ENCODE measurements at places on chromosomes 1 and 21.
A peak's percentile ranks its signal among the peaks of the same experiment; 100 is the strongest.

DNA sequence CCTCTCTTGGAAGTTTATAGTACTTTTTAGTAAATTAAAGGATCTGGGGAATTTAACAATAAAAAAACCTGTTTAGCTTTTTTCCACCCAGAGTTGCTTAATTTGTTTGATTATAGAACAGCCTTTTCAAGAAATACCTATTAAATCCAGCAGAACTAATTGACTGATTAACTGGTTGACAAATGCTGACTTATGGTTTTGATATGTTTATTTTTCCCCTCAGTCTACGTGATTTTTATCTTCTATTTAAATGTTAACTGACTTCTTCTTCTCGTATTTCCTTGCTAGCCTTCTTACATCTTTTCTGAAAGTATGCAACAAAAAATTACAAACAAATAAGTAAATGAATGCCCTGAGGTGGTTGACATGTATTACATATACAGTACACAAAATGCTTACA lies 302.9 kb upstream of the SPAG17 start:
- DNase-seq = no peak

DNA sequence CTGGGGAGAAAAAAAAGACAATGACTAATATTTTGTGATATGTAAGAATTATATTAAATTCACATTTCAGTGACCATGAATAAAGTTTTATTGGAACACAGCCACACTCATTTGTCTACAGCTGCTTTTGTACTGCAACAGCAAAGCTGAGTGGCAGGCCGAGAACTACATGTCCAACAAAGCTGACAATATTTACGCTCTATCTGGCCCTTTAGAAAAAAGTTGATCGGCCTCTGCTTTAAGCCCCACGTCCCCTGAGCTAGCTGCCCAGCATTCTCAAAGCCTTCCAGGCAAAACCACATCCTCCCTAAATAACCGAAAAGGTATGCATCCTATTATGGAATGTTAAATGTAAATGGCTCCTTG lies 8.6 kb downstream of the SLC2A1 start:
- DNase-seq = no peak

DNA sequence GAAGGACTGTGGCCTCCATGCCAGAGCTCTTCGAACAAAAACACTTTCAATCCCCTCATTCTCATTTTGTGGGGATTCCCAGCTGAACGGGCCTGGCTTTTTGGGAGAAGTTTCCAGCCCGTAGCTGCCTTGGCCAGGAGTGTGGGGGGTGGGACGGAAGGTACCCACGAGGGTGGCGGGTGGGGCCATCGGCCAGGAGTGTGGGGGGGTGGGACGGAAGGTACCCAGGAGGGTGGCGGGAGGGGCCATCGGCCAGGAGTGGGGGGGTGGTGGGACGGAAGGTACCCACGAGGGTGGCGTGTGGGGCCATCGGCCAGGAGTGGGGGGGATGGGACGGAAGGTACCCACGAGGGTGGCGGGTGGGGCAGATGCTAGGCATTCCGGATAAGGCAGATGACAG lies 71.7 kb upstream of the ZBTB18 start:
- no peak for DNase-seq

GRCh38 chr1:22975694-22976093 lies 3.0 kb upstream of the LACTBL1 start:
- no peak for DNase-seq

- no peak for DNase-seq
These were observed 11.9 kb downstream of the EXTL2 start for GRCh38 chr1:100882698-100883097.

DNA sequence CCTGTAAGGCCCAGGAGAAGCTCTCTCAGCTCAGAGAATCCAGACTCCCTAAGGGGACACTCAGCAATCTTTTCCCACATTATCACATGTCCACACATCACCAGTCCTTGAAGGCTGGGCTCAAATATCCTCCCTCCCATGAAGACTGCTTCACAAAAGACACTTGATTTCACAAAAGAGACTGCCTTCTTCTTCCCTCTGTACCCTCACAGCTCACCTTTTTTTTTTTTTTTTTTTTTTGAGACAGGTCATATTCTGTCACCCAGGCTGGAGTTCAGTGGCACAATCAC lies 1.5 kb downstream of the CD58 start:
- DNase-seq = no peak

- no peak for DNase-seq
These were observed 93.8 kb downstream of the DMRTA2 start for GRCh38 chr1:50329332-50329932.

- no peak for DNase-seq
These were observed 466.2 kb upstream of the PBX1 start for GRCh38 chr1:164092603-164093353.

DNA sequence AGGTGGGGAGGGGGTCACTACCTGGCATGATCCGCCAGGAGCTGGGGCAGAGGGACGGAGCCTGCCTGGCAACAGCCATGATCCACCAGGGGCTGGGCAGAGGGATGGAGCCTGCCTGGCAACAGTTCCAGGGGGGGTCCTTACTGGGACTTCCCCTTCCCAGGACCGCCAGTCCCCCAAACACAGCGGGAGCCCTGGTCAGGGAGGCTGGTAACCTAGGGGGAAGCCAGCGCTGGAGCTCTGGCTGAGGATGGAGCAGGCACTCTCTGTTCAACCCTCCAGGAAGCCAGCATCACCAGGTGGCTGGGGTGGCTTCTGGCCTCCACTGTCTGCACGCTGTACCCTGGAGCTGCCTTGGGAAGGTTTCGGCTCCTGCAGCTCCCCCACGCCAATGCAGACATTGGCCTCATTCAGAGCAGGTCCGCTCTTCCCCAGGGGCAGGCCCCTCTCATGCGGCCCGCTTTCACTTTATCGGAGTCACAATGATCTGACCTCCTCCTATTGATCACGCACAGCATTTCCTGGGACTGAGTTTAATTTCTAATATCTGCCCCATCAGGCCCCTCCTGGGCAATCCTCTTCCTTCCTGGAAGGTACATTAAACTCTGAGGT lies 68.4 kb upstream of the ABCG1 start:
- DNase-seq = no peak

GRCh38 chr1:13832536-13832935 lies 132.5 kb downstream of the PRDM2 start:
- no peak for DNase-seq

DNA sequence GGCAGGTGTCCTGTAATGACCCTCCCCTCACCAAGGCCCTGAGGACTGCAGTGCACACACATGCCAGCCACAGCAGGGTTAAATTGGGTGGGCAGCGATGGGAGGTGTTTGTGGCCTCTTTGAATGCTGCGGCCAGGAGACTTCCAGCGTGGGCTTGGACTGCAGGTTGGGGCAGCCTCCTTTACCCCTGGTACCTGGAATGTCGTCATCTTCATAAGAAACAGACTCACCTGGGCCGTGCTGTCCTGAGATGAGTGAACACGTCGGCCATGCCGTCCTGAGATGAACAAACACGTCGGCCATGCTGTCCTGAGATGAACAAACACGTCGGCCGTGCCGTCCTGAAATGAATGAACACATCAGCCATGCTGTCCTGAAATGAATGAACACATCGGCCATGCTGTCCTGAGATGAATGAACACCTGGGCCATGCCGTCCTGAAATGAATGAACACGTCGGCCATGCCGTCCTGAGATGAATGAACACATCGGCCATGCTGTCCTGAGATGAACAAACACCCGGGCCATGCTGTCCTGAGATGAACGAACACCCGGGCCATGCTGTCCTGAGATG lies 50.1 kb upstream of the COL6A1 start:
- no peak for DNase-seq

GRCh38 chr1:98030483-98030882 lies 109.6 kb upstream of the DPYD start:
- DNase-seq = no peak

DNA sequence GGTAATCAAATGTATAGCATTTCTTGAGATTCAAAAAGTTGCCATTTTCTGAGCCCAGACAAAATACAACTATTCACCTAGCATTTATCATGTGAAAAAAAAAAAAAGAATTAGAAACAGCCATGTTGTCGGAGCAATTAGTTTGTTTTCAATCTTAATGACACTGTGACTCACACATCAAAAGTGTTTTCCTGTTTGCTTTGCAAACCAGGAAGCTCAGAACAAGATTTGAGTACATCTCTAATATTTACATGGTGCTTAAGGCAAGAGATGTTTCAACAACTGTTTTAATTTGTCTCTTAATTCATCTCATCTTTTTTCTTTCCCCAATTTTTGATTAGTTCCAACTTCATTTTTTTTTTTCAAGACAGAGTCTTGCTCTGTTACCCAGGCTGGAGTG lies 62.5 kb upstream of the CAPZB start:
- DNase-seq = no peak

GRCh38 chr1:11749996-11750395 lies 12.0 kb upstream of the C1orf167 start:
- DNase-seq = no peak

DNA sequence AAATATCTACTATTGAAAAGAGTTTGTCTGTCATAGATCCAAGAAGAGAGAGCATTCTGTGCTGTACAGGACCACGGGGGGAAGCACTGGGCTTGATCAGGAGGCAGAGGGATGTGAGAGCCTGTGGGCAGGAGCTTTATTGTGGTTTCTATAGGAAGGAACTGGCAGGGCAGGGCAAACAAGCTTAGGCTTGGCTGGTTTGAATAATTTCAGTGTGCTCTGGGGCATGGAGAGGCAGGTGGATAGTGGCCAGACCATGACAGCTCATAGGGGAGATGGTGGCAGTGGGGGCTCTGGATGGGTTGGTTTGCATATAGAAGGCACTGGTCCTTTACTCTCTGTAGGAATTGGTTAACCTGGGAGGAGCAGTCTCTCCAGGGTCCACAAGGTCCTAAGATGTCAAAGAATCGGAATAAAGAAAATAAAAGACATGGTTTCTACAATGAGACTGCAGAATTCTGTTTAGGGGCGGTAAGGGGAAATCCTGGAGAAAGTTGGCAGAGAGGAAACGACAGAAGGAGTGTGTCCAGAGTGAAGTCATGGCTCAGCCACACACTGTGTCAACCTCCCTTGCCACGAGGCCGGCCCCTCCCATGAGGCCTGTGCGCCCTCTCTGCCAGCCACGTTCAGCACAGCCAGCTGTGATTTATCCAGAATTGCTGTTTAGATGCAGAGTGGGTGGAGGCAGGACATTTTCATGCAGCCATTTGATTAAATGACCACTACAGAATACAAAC lies 81.7 kb upstream of the PGBD5 start:
- DNase-seq = no peak

DNA sequence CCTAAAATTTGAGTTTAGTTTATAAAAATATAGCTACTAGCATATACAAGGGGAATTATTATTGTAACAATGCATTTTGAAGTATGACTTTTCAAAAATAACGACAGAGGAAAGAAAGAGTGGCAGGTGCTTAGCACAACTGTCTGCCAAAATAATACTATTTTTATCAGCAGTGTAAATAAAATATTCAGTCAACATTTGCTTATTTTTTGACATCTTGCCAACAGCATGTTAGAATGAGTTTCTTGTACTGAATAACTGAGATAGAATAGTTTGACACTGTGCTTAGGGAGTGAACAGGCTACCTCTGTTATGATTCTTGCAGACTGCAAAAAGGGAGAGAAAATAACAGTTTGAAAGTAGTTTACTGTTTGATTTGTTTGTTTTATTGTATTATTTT lies 909.8 kb downstream of the BRINP3 start:
- no peak for DNase-seq

DNA sequence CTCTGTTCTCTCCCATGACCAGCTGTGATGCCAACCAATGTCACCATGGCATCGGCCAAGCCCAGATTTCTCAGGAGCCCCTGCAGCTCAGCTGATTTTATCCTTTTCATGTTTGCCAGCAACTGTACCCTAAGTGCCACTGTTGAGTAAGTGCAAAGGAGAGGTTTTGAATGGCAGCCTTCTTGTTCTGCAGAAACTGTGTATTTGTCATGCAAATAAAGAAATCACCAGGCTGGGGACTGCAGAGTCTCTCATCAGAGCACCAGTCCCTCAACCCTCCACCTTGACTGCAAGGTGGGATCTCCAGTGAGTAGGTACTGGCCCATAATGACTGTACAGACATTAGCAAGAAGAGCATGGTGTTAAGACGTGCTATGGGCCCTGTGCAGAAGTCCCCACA lies 26.6 kb downstream of the C8B start:
- DNase-seq = no peak

DNA sequence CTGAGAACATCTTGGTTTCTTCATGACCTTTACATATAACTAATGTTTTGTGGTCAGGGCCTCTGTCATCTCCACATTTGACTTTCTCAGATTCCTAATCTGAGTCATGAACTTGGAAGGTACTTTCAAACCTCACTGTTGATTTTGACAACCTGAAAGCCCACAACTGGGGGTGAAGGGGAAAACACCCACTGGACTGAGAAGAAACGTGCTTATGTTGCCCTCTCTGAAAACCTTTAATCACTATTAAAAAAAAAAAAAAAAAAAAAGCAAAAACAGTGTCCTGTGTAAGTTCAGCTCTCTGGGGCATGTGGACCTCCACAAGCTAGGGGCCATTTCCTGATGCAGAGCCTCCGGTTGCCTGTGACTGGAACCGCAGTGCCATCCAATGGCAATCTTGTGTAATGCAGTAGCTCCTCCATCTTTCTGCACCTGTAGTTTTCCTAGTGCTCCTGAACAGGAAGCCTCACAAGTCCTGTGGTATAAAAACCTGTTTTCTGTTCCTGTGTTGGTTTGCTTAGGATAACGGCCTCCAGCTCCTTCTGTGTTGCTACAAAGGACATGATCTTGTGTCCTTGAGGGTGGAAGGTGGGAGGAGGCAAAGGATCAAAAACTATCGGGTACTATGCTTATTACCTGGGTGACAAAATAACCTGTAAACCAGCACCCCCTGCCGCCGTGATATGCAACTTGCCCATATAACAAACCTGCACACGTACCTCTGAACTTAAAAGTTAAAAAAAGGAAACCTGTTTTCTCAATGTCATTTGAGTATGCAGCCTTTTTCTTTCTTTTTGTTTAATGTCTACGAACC lies 124.5 kb downstream of the ZNF648 start:
- peak; percentile 8 for DNase-seq

GRCh38 chr1:44608141-44608540 lies 66.1 kb downstream of the TMEM53 start:
- no peak for DNase-seq

- DNase-seq = no peak
These were observed 7.9 kb upstream of the MRPS15 start for GRCh38 chr1:36471830-36472641.

- DNase-seq = no peak
These were observed 61.3 kb upstream of the GPR153 start for GRCh38 chr1:6322161-6322560.

DNA sequence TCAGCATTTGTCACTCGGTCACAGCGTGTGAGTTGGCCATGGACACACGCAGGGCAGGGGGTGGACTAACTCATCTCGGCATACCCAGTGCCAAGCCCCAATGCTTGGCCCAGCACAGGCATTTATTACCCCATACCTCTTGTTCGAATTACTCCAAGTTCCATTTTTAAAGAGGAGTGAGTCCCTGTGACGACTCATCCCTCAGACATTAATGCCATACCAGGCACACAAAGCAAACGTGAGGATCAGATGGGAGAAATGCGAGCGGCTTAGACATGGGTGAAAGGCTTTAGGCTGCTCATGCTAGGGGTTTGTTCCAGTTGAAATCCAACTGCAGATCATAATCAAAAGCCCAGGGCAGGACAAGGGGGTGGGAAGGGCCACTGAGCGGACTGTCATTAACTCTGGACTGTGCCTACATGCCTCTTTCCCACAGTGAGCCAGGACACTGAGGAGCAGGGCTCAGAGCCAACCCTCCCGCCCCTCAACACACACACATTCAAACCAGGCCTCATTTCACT lies 118.5 kb upstream of the NGF start:
- DNase-seq = no peak

GRCh38 chr21:41407541-41408460 lies 18.2 kb upstream of the MX1 start:
- DNase-seq = no peak
